ENCODE measurements at places on chromosomes 2 and 18.

DNA sequence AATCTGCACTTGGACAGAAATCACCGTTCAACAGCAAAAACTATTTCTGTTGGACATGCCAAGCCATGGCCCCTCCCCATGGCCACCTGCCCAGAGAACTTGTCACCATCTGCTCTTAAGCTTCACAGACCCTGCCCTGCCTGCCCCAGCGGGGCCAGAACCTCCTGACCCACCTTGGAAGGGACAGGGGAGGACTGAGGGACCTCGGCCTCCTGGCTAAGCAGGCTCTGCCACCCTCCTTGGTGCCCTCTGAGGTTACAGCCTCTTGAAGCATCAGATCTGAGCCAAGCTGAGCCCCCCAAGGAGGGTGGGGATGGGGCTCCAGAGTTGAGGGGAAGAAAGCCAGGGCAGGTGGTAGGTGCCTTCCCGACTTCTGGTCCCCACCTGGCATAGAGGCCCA, 6.5 kb downstream of the TEX261 start:
- no peak for DNase-seq

- DNase-seq, result no peak
Measured at GRCh38 chr18:24490539-24490938, 30.1 kb downstream of the HRH4 start.

- no peak for DNase-seq
Measured at GRCh38 chr2:38214209-38214717, 138.3 kb upstream of the CYP1B1 start.

GRCh38 chr2:53519918-53520841, 247.4 kb upstream of the CHAC2 start:
- DNase-seq, result no peak

GRCh38 chr2:106197878-106198277, 3.8 kb upstream of the UXS1 start:
- no peak for DNase-seq

- DNase-seq, result no peak
Measured at GRCh38 chr18:31686986-31687928, 2.9 kb upstream of the B4GALT6 start.

GRCh38 chr18:41690332-41691127, 264.5 kb upstream of the PIK3C3 start:
- no peak for DNase-seq

GRCh38 chr2:229578052-229578846, 136.1 kb downstream of the DNER start:
- no peak for DNase-seq

DNA sequence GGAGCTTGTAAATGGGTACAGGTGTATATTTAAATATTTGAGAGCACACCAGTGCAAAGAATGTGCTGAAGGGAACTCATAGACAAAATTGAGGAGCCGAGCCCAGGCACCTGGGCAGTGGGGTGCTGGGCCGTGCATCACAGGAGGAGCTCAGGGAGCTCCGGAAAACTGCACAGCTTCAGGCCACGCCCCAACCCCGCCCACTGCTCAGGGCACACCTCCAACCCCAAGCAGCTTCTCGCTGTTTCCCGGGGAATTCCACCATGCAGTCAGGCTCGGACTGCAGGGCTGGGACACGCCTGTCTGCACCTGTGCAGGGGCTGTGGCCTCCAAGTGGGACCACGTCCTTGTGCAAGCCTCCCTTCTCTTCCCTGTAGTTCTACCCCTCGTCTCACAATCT, 243.0 kb downstream of the HDAC4 start:
- no peak for DNase-seq

GRCh38 chr2:151827564-151828142, 568 bp downstream of the ARL5A start:
- no peak for DNase-seq

DNA sequence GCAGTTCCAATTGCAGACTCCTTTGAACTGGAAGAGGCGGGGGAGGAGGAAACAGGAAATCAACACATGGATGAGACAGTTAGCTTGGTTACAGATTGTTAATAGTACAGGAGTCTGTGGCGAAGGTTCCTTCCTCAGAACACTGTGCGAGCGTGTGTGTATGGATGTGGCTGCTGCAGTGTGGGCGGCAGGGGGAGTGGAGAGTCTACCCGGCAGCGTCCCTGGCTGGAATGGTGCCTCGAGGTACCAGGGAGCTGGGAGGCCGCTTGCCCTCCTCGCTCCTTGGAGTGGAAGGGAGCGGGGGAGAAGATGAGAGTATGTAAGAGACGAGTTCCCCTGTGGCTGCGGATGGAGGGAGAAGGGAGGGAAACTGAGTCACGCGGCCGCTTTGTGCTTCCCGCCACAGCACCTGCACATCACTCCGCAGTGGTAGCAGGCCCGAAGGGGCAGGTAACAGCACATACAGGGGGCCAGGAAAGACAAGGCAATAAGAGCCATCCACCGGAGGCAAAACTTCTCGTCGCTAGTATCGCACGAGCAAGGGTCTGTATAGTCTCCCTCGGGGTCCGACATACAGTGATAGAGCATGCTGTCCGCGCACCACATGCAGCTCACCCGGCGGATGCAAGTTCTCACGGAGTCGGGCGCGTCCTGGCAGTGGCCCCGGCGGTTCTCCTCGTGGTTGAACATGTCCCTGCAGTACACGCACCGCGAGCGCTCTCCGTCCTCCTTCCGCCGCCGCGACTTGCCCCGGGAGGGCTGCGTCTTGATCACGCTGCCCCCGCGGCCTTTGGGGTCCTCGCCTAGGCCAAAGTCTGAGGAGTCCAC, 85.7 kb downstream of the ACTR2 start:
- no peak for DNase-seq

GRCh38 chr2:8408560-8409460, 273.0 kb upstream of the ID2 start:
- no peak for DNase-seq

GRCh38 chr2:180101846-180102245, 94.7 kb upstream of the CWC22 start:
- no peak for DNase-seq

DNA sequence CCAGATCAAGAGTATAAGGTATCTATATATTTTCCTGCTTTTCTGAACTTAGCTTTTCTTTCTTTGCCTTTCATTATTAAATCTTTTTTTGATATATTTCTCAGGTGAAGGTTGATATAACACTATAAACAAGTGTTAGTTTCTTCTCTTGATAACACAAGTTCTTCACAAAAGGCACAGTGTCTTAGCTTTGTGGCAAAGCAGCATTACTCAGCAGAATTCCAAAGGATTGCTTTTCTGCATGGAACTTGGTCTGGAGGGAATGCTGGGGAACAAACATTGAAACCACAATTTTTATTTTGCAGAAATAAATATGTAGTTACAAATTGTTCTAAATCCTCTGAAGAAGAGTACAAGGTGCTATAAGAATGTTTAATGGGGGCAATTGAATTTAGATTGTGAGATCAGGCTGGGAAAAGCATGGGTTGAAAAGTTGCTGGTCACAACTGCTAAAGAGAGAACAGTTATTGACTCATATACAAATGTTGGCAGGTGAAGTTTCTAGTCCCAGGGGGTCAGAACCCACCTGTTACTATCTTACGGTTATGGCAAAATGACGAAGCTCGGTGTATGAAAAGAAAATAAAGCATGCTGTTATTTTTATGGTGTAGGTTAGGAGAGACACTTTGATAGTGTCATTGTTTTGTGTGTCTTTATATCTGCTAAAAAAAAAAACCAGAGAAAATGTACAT, 68.2 kb downstream of the UBR3 start:
- no peak for DNase-seq

GRCh38 chr18:41939326-41939725, 15.7 kb upstream of the PIK3C3 start:
- DNase-seq, result no peak

- no peak for DNase-seq
Measured at GRCh38 chr2:155502766-155503165, 804.3 kb downstream of the KCNJ3 start.

GRCh38 chr2:32719933-32720716, 92.3 kb downstream of the TTC27 start:
- DNase-seq, result no peak

DNA sequence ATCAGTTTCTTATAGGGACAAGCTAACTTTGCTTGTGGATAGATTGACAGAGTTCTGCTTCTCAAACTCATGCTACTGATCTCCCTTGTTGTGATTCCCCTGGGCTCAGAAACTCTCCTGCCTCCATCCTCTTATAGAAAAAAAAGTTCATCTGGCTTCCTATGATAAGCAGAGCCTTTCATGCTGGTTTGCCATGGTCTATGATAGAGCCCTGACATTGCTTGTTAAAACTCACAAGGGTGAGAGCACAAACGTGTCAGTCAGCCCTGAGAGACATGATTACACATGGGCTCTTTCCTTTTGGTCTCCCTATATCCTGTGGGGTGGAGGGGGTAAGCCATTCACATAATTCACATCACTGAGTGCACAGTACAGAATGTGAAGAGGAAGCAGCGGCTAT, 121.8 kb downstream of the TDRD15 start:
- DNase-seq, result no peak

- DNase-seq, result no peak
Measured at GRCh38 chr2:38574278-38574677, 28.4 kb downstream of the HNRNPLL start.

DNA sequence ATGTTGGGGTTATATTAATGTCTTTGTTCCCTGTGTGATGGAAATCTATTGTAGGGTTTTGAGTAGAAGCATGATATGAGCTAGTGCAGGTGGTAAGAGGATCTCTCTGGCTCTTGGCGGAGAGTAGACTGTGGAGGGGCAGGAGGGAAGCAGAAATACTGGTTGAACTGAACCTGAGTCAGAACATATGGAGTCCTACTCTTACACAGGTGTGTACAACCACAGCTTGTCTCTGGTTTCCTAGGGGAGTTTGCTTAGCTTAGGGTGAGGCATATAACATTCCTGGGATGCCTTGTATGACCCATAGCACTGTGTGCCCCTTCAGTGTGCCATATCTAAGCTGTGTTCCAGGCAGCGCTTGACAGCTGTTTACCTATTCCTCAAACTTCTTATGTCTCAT, 97.3 kb upstream of the GCFC2 start:
- no peak for DNase-seq

- peak; percentile 10 for DNase-seq
Measured at GRCh38 chr18:49814147-49814499, 790 bp upstream of the ACAA2 start.

DNA sequence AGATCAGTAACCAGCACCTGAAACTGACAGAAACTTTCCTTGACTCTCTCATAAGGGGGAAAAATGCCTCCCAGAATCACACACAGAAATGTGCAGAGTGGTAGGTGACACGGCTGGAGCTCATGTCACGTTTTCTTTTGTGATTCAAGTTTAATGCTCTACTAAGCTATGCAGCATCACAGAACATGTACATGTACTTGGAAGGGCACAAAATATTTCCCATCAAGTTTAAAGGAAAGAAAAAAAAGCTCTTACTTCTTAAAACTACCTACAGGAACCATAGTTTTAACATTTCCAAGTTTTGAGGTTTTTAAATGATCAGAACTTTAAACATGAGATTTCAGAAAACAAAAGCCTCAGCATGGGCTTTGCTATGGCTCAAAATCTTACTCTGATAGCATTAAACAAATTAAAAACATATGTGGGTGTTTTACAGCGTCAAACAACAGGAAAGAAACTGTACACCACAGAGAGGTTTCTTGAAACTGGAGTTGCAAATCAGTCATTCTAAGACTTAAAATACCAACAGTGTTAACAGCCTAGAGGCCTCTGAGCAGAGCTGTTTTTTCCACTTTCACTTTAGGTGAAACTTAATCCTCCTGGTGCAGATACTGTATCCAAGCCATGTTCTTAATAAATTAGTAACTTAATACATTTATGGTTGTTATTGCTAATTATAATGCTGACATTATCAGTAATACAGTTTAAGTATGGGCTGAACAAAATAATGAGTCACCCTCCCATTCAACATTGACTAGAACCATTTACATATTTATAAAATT, 30.1 kb downstream of the MBP start:
- no peak for DNase-seq

DNA sequence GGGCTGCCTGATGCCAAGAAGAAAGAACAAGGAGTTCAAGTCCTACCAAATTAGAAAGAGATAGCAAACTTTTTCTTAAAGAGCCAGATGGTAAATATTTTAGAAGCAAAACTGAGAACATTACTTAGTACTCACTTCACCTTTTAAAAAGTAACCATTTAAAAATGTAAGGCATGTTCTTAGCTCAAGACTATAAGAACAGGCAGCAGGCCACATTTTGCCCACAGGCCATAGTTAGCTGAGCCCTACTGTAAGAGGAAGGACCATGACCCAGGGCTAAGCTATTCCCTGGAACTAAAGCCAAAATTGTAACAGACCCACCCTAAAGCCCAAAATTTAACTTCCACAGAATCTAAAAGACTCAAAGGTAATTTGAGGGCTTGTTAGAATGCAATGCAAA, 31.3 kb downstream of the USP40 start:
- no peak for DNase-seq

DNA sequence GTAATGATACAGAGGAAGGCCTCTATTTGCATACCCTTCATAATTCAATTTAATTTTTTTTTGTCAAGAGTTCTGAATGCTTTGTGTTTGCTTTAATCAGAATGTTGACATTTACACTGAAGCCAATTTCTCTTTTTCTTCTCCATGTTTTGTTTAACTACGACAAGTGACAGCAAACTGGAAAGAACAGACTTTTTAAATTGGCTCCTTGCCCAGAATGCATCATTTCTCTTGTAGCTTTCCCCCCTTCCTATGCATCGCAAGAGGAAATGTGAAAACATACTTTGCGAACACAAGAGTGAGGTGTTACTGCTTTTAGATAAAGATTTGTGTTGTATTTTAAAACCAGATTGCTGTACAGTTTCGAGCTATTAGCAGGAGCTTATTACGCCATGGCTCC, 955.2 kb upstream of the CELF4 start:
- no peak for DNase-seq

GRCh38 chr18:35267161-35267651, 22.8 kb downstream of the ZSCAN30 start:
- peak; percentile 57 for DNase-seq

- no peak for DNase-seq
Measured at GRCh38 chr2:238461051-238461450, 34.3 kb downstream of the ASB1 start.

Data from stimulated activated CD8-positive, alpha-beta memory T cell treated with anti-CD3 and anti-CD28 coated beads, Interleukin-4, amount 100 ng/mL, for 4 hours (primary cell).